ENCODE measurements at places on chromosomes 1 and 21.

- no peaks in the 10 kb centered on the region for H3K36me3 ChIP-seq
- H3K27ac ChIP-seq: peak overlapping the region; percentile 78
- H3K4me1 ChIP-seq: peaks cover 14% of the 10 kb centered on the region
- peaks cover 64% of the 10 kb centered on the region for H3K27me3 ChIP-seq
Observed at GRCh38 chr1:2786329-2787162, 14.9 kb downstream of the TTC34 start.

DNA sequence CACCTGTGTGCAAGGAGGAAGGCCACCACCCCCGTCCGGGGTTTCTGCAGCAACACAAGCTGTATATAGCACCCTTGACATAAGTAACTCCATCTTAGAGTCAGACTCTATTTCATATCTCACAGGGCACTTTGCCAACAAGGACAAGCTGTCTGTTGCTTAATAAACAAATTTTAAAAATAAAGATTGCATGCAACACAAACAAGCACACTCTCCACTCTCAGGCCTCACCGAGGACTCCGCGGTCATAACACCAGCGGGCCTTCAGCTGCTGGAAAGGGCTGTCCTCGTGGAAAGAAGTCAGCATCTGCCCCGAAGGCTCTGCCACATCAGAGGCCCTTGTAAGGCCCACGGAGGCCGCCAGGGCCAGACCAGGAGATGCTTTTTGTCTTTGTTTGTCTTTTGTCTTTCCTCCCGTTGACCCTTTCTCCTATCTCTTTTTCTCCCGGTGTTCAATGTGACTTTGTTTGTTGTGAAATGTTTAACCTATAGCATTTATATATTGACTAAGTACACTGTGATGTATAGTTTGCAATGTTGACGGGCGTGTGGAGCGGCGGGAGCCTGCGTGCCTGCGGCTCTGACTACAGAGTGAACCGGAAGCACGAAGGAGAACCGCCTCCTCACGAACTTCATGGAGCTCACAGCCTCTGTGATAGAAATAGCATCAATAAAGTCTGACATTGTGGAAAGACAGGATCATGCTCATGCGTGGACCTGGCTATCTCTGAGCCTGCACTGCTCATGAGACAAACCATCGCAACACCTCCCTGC lies 24.1 kb downstream of the MEGF6 start:
- no peak overlapping the region for H3K27ac ChIP-seq
- no peak for DNase-seq
- H3K36me3 ChIP-seq: peaks cover 2% of the 10 kb centered on the region
- no peak overlapping the region for H3K4me3 ChIP-seq
- no peaks in the 10 kb centered on the region for H3K4me1 ChIP-seq

DNA sequence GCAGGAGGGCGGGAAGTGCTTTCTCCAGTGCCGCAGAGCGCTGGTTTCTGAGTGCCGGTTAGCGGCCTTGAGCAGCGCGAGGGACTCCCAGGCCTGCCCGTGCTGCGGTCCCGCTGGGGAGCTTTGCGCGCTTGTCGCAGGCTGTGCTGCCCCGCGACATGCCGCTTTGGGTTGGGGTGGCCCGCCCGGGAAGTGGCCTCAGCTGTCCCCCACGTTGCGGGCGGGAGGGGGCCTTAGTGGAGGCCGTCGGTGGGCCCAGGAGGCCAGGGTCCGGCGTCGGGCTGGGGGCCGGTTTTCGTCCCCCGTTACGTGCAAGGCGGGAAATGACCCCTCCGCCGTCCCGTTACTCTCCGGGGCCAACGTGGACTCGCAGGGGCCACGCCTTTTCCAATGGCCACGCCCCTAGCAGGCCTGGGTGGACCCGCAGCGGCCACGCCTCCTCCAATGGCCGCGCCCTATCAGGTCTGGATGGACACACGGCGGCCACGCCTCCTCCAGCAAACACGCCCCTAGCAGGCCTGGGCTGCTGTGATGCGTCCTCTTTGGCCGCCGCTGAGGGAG lies 977 bp upstream of the C1orf174 start:
- no peaks in the 10 kb centered on the region for H3K27me3 ChIP-seq
- peaks cover 24% of the 10 kb centered on the region for H3K36me3 ChIP-seq
- DNase-seq: peak; percentile 85
- peaks cover 72% of the 10 kb centered on the region for H3K4me1 ChIP-seq
- peak overlapping the region; percentile 99 for H3K27ac ChIP-seq

DNA sequence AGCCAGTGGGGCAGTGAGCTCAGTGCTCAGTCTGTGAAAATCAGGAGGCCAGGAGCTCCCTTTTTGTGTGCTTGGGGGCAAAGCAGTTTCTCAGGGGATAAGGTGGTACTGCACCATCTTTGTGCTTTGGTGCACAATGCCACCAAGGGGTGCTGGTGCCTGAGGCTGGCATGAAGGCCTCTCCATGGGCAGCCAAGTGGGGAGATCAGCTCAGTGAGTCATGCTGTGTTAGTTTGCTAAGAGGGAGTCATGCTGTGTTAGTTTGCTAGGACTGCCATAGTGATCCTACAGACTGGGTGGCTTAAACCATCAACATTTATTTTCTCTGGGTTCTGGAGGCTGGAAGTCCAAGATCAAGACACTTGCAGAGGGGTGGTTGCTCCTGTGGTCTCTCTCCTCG lies 428.1 kb downstream of the PRDM2 start:
- H3K4me3 ChIP-seq: no peak overlapping the region
- no peaks in the 10 kb centered on the region for H3K4me1 ChIP-seq

- no peaks in the 10 kb centered on the region for H3K4me1 ChIP-seq
- H3K27me3 ChIP-seq: peaks cover 28% of the 10 kb centered on the region
- no peak for DNase-seq
- no peak overlapping the region for H3K27ac ChIP-seq
- no peaks in the 10 kb centered on the region for H3K36me3 ChIP-seq
- H3K4me3 ChIP-seq: no peak overlapping the region
Observed at GRCh38 chr1:175132436-175132835, 60.1 kb downstream of the KIAA0040 start.
